Uterus (tissue), 4 donors: ENCODE measurements at places on chromosomes 5 and 9.

GRCh38 chr9:83935276-83935935, 14.2 kb upstream of the KIF27 start:
- DNase-seq: no peak

- no peak for DNase-seq
These were observed 27.4 kb downstream of the SRD5A1 start for GRCh38 chr5:6660688-6661087.

DNA sequence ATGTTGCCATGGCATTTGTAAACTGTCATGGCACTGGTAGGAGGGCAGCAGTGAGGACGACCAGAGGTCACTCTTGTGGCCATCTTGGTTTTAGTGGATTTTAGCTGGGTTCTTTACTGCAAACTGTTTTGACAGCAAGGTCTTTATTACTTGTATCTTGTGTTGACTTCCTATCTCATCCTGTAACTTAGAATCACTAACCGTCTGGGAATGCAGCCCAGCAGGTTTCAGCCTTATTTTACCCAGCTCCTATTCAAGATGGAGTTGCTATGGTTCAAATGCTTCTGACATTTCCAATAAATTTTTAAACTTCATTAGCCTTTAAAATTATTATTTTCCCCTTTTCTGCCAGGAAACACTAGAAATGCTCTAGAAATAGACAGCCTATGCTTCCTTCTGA, 839.1 kb downstream of the NR2F1-AS1 start:
- no peak for DNase-seq

DNA sequence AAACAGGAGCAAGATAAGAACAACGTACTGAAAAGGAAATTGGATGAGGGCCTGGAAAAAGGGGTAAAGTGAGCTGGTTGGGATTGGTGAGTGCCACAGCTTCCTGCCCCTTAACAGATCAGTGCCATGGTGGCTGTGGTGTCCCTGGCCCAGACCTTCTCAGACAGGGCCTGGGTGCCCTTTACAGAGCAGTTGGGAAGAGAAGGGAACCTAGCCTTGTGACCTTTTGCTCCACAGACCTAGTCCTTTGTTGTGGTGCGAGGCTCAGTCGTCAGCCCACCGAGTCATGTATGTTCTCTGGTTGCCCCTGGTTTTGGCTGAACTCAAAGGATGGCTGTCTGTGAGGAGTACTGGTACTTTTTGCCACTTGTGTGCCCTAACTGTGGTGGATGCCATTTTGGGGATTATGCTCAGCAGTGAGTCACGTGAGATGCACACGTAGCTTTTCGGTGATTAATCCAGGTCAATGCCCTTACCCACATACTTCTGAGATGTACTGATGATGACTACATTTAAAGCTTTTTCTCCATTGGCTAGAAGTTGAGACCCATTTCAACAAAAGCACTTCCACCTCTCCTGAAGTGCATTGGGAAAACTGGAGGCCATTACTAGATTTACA, 48.4 kb downstream of the EXOSC2 start:
- DNase-seq: no peak

DNA sequence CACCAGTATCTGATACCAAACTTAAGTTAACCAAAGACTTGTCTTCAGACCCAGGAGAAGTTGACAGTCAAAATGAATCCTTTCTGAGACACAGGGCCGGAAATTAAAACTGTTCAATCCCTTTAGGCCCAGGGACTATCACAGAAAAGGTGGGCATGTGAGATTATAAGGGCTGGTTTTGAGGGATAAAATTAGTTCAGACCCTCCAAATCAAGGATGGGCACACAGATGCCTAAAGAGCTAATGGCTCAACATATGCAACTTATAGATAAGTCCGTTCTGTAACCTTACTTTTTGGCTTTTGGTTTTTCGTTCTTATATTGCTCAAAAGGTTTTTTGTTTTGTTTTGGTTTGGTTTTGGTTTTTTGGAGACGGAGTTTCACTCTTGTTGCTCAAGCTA, 129.6 kb upstream of the ABCA1 start:
- DNase-seq: no peak

DNA sequence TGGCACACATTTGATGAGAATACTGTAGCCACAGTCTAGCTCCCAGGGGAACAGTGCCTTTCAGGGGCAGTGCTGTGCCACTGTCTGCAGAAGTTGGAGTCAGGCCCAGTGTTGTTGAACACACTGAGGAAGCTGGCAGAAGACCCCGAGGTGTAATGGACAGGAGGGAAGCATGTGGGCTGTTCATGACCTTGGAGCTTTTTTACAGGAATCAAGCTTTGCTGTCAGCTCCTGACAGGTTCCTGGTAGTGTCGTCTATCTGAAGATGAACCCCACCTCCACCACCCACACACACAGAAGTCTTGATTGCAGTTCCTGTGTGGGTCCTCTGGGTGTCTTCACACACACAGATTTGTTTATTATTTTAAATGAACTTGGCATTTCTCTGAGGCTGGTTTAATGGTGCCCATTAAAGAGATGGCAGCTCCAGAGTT, 40.3 kb upstream of the TNFAIP8 start:
- no peak for DNase-seq

DNA sequence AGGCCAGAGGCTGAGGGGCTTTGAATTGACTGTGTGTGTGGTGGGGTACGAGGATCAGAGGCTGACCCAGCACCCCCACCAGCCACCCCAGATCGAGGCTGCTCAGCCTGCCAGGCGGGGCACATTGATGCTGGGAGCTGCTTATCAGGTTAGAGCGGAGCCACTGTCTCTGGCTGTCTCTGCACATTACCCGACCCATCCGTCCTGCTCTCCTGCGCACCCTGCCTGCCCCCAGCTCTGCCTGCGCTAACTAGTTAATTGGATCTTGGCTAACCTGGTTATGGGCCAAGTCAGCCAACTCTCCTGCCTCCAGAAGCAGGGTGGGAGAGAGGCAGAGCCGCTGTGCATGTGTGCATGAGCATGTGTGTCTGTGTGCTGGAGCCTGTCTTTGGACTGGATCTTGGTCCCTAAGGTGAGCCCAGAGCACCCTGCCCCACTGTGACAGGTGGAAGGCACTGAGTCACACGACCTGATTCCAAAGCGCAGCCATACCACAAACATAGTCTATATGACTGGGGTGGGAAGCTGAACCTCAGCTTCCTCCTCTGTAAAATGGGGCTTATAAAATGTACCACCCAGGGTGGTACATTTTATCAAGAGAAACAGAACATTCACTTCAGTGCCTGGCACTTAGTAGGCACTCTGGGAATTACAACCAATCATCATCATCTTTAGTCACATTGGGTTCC, 39.7 kb downstream of the PCDH1 start:
- DNase-seq: no peak

DNA sequence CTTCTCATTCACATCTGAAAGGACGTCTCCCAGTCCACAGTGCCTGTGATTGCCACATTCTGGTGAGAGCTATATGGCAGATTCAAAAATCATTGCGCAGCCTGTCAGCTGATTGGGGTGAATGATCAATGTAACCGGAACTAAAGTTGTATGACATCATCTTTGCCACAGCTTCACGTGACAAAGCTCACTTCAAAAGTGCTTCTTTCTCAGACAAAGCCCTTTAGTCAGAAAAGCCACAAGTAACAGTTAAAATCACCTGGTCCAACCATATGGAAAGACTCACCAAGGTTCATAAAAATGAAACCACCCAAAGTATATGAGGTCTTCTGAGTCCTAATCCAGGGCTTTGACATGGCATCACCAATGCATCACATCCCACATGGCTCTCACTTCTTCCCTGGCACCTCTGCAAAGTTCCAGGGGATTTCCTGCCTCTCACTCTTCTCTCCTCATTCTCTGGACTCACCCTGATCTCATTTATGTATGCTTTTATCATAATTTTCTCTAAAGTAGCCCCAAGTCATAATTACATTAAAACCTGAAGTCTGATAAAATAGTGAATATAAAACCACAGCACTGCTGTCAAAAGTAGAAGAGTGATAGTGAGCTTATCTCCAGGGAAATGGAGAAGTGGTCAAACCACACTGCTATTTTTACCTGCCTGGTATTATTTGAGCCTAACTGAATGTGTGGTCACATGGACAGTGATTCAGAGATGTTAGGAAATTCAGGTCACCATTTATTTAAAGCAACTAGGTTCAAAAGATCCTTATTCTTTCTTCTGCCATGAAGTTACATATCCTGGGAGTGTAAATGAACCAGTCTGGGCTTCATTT, 193.1 kb upstream of the PTGER4 start:
- no peak for DNase-seq

DNA sequence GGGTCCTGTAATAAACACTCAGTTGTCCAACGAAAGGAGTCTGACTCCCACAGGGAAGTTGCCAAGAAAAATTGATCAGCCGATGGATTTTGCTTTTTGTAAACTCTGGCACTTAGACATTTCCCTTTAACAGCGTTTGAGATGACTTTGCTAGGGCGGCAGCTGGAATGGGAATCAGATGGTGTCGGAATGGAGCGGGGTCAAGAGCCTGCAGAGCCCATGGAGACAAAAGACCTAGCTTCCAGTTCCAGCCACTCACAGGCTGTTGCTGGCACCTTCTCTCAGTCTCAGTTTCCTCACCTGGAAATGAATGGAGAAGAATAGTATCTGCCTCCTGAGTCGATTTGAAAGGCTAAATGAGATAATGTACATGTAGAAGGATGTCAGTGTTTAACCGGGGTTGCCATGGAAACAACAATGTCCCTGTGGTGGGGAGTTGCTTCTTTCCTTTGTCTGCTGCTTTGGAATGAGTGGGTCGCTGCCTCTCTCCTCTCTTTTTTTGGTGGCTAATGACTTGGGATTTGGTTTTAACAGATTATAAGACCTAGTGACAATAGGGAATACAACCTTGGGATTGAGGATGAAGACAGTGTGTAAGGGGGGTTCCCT, 137.4 kb downstream of the GAS1 start:
- DNase-seq: no peak

GRCh38 chr5:152164860-152165259, 240.2 kb upstream of the GLRA1 start:
- DNase-seq: no peak

DNA sequence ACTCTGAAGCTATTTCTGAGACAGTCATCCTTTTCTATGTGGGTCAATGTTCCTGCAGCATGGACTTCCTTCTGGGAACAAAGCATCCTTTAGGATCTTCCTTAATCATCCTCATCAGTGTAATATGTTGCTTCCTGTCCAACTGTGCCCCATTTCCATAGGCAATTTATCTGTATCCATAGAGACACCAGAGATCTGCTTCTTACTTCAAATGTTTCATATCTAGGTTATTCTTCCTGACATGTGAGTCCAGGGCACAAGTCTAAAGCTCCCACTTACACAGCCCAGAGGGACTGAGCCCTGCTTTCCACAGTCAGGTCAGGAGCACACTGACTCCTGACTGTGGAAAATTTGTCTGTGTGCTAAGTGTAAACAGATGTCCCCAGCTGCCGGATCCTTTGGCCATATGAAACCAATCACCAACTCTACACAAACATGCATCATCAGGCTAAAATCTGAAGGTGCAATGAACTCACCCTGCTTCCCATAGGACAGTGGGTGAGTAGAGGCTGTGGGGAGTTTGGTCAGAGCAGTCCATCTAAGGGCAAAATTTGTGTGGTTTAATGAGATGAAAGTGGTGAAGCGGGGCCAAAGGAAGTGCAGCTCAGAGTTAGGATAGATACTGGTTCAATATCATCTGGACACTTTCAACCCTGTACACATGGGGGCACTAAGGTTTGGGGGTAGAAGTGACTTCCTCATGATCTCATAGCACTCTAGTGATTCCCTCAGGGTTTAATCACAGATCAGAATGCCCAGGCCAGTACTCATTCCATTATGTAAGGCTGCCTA, 85.2 kb upstream of the TNC start:
- DNase-seq: peak; percentile 30

GRCh38 chr5:167280111-167280510, 1011.3 kb upstream of the WWC1 start:
- DNase-seq: no peak

DNA sequence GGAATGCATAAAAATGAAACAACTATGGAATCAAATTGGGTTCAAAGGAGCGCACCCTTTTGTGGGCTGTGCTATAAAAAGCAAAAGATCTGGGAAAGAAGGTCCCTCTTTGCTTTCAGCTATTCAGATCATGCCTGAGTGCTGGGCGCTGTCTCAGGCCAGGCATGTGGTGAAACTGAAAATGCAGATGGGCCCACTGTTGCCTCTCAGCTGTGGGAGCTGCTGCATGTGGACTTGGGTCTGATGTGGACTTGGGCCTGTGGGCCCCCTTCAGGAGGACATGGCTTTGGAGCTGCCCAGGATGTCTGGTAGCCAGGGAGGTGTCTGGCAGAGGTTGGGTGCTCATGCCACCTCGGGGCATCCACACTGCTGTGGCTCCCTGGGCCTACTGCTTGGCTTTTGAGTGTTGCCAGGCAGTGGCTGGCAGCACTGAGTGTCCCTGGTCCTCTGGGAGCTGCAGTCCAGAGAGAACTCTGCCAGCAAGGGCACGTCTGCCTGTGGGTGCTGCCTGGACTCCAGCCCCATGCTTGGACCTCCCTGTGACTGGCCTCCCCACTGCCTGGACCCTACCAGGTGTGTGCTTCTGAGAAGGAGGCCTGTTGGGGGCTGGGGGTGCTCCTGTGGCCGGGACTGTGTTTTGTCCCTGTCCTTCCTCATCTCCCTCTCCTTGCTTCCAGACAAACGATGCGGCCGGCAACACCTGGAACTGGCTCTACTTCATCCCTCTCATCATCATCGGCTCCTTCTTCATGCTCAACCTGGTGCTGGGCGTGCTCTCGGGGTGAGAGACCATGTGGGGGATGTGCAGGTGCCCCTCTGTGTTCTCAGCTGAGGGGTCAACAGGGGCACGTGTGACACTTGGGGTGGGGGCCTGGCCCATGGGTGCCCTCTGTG, 74.3 kb downstream of the CACNA1B start:
- DNase-seq: no peak

DNA sequence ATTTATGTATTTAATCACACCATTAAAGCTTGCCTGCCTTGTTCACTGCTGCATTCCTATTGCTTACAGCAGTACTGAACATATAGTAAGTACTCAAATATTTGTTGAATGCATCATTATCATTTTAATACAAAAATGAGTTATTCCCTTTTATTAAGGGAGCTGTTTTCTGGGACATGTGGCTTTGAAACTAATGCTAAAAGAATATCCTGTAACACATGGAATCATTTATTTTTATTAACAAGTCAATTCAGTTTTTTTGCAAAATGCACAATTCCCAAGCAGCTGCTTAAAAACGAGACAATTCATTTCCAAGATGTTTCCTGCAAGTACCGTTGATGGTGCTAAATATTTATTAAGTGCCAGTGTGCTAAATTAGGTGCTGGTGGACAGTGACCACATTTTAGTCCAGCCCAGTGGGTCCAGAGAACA, 148.3 kb upstream of the NR3C1 start:
- no peak for DNase-seq
